ENCODE measurements at places on chromosomes 1 and 21.
A peak's percentile ranks its signal among the peaks of the same experiment; 100 is the strongest.

- no peak for DNase-seq
These were observed 28.9 kb upstream of the KLF18 start for GRCh38 chr1:44170281-44170823.

DNA sequence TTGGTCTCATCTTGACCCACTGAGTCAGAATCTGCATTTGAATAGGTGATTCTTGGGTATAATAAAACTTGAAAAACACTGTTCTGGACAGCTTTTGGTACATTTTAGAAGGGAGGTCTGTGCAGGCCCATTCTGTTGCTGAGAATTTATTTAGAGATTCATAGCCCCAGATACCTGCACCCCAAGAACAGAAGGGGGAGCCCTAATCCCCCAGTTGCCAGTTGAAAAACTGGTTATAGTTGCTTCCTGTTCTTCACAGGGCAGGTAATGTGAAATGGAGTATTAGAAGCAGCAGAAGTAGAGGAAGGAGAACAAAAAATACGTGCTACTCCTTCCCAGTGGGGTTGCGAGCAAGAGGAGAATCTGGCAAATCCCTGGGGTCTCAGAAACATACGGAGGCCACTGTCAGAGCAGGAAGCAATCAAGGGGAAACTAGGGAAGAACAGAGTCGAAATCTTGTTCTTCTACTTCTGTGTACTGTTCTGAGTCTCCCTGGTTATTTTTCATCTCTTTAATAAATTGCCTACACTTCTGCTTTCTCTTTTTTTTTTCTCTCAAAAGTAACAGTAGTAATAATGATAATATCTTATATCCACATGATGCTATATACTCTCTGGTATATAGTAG, 4.6 kb upstream of the CLCA2 start:
- no peak for DNase-seq

GRCh38 chr21:32122082-32122481, 156.8 kb downstream of the MIS18A start:
- no peak for DNase-seq

DNA sequence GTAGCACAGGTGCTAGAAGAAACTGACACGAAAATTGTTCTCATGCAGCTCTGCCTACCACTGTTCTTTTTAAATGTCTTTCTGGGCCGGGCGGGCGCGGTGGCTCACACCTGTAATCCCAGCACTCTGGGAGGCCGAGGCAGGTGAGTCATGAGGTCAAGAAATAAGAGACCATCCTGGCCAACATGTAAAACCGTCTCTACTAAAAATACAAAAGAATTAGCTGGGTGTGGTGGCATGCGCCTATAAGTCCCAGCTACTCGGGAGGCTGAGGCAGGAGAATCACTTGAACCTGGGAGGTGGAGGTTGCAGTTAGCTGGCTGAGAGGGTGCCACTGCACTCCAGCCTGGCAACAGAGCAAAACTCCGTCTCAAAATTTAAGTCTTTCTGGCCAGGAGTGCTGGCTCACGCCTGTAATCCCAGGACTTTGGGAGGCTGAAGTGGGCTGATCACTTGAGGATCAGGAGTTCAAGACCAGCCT, 947 bp upstream of the RIT1 start:
- no peak for DNase-seq

DNA sequence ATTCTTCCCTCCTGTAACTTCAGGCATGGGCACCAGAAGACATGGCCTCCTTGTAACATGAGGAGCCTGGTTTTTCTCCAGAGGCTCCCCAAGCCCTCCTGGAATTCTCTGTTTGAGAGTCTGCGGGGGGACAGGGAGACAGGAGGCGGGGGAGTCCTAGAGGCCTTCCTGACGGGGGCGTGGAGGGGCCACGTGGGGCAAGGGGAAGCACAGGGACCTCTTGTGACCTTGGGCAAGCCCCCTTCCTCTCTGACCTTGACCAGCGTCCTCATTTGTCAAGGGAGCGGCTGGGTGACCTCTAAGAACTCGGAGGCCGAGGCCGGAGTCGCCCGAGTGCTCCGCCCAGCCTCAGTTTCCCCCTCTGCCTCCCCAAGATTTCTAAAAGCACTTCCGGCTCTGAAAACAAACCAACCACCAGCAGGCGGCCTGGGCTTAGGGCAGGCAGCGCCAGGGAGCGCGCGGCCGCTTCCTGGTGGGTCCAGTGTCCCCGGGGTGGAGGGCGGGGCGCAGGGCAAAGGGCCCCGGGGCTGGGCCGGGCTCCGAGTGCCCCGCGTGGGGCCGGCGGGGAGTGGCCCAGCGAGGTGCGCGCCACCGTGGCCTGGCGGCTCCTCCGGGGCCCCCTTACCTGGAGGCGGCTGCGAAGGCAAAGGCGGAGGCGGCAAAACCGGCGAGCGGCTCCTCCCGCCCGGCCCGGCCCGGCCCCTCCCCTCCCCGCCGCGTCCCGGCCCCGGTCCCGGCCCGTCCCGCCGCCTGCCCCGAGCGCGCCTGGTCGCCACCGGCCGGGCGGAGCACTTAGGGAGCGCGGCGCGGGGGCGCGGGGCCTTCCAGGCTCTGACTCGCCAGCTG, at the start of gene TMCO4:
Gene TMCO4 (minus strand): TSS at position 687 of the 846 bp plus-strand sequence. CDS start 19,158 bp downstream, outside the sequence.
- DNase-seq = peak; percentile 43

Measured in DMS79 (cell line).